ENCODE measurements at places on chromosomes 13 and 19.

GRCh38 chr19:27892500-27892899 lies 1320.5 kb downstream of the UQCRFS1 start:
- no peak for DNase-seq

DNA sequence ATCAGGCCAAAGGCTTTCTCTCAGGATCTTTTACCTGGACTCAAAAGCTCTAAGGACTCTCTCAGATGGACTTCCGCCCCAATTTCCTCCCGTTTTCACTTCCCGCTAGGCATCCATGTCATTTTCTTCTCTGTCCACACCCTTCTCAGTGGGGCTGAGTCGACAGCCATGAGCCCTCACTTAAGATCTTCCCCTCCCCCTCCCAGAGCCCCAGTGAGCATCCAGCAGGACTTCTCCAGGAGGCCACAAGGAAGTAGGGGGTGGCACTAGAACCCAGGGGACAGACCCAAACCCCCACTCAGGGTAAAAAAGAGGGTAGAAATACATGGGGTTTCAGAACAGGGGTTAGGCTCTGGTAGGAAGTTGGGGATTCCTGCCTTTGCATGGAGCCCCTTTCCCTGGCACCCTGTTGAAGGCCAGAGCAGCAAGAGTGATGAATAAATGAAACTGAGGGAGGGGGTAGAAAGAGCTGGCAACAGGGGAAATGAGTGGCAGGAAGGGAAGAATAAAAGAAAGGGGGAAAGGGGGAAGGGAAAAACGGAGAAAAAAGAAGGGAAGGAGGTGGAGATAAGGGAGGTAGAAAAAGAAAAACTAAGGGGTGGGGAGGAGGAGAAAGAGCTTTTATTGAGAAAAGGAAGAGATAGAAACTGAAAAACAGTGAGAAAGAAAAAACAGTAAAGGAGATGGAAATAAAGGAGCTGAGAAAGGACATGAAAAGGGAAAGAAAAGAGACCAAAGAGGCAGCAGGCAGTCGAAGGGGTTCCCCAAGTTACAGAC lies 42.3 kb downstream of the DEDD2 start:
- no peak for DNase-seq

DNA sequence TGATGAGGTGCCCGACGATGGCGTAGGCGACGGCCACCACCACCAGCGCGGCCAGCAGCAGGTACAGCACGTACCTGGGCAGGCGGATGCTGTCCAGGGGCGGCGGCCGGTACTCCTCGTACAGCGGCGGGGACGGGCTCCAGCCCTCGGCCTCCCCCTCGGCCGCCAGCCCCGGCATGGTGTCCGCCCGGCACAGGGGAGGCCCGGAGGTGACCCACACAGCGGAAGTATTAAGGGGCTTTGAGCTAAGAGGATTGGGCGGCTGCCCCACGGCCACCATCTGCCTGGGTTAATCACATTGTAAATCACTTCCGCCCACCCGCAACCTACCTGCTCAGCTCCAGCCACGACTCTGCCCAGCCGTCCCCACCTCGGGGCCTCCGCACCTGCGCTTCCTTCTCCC lies at the start of gene SMIM44:
TSS of gene SMIM44 (minus strand) at position 216 of the 403 bp plus-strand sequence. CDS start at position 178, 38 bp downstream.
- no peak for DNase-seq

- DNase-seq: no peak
Measured at GRCh38 chr19:42113641-42114348, 18.5 kb downstream of the POU2F2 start.

DNA sequence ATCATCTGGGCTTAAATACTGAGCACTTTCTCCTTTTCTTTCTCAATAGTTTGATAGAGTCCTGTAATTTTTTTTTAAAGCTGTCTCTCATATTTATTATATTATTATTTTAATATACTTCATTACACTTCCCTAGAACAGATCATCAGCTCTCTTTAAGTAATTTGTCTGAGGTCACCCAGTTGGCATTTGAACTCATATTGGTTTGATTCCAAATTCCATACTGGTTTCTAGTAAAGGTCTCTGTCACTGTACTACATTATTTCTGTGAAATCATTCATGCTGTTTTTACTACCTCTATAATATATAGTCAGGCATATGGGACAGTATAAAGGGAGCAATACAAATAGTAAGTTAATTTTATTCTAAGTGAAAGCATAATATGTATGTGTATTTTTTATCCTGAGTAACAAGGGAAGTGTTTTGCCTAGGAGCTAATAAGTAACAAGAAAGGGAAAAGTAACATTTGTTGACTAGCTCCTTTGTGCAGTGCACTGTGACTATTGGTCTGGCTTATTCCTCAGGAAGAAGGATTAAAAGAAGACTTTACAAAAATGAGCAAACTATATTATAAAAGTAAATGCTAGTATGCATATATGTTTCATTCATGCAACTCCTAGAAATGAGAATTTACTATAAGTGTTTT lies 14.3 kb downstream of the LPAR6 start:
- no peak for DNase-seq

GRCh38 chr13:73416093-73416492 lies 357.3 kb downstream of the KLF5 start:
- DNase-seq: no peak

- no peak for DNase-seq
Measured at GRCh38 chr19:33311326-33311682, 9.0 kb upstream of the CEBPA start.

DNA sequence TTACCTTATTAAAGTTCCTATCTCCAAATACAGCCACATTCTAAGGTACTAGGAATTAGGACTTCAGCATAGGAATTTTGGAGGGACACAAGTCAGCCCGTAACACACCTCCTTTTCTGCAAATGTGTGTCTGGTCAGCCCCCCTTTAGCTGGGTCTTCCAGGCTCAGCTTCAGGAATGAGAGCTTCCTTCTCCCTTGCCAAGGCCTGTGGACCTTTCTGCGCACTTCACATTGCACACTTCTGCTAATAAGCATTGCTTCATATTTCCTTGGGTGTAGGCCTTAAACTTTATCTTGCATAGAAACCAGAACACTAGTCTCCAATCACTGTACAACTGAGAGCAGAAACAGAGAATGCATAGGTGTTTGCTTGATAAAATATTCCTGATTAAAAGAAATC lies 4.5 kb upstream of the STK24 start:
- no peak for DNase-seq

DNA sequence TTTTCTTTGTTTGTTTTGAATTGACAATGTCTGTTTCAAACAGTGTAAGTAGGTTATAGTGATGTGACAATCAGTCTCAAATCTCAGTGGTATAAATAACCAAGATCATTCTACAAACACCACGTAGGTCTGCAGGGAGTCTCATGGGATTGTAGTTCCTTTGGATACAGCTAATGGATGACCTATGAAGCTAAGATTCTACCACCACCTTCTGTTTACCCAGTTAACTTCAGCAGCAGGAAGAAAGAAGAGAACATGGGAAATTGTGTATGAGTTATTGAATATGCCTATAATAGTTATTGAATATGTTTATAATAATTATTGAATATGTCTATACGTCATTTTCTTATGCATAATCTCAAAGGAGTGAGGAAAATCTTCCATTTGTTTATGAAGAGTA lies 63.9 kb upstream of the SLITRK5 start:
- no peak for DNase-seq

DNA sequence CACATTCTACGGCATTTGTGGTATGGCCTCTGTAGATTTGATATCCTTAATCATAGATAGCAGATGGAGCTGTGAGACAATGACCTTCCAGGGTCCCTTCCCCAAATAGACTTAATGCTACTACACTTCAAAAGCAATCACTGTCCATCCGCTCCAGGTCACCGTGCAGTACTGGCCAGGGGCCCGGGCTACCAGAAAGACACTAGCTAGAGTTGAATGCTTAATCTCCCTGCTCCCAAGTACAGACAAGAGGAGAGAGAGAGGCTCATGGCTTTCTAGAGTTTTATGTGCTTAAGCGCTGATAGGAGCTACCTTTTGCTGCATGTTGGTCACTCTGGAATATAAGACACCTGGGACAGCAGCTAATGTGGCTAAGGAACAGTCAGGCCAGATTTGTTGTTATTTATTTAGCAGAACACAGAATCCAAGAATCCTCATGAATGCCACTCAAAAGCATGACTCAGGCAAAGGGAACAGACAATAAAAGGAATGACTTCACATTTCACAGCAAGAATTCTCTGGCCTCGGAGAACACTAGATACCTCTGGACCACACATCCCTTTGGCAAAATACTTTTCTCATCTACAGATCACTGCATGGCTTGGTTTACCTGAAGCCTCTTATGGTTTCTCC lies 165.0 kb downstream of the LACC1 start:
- no peak for DNase-seq

GRCh38 chr13:111874981-111875380 lies 192.0 kb upstream of the SOX1 start:
- no peak for DNase-seq

DNA sequence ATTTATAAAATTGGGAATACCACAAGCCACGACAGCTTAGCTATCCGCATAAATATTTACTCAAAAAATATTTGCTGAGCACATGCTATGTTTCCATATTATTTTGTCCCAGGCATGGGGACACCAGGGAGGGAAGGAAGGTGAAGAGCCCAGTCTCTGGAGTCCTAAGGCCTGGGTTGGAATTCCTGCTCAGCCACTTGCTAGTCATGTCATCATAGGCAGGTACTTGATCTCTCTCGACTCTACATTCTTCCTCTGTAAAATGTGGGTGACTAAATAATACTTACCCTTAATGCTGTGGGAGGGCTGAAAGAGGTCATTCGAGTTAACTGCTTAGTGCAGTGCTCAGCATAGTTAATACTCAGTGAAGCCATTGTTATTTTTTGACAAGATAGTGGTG lies 4.3 kb upstream of the RNASEH2B start:
- DNase-seq: no peak

GRCh38 chr19:20453425-20453935 lies 112.1 kb downstream of the ZNF737 start:
- no peak for DNase-seq

- no peak for DNase-seq
Measured at GRCh38 chr13:23159205-23159759, 21.5 kb upstream of the SGCG start.

GRCh38 chr13:41364043-41364442 lies 53.0 kb downstream of the NAA16 start:
- DNase-seq: no peak

DNA sequence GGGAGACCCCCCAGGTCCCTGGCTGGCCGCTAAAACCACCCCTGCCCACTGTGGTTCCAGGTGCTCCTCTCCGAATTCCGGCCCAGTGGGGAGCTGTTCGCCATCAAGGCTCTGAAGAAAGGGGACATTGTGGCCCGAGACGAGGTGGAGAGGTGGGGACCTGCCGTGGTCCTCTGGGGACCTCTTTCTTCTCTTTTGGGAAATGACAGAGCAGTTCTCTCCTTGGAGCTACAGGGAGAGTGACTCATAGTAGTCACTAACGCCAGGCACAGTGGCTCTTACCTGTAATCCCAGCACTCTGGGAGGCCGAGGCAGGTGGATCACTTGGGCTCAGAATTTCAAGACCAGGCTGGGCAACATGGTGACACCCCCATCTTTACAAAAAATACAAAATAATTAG lies 7.3 kb downstream of the PTGER1 start:
- DNase-seq: no peak

DNA sequence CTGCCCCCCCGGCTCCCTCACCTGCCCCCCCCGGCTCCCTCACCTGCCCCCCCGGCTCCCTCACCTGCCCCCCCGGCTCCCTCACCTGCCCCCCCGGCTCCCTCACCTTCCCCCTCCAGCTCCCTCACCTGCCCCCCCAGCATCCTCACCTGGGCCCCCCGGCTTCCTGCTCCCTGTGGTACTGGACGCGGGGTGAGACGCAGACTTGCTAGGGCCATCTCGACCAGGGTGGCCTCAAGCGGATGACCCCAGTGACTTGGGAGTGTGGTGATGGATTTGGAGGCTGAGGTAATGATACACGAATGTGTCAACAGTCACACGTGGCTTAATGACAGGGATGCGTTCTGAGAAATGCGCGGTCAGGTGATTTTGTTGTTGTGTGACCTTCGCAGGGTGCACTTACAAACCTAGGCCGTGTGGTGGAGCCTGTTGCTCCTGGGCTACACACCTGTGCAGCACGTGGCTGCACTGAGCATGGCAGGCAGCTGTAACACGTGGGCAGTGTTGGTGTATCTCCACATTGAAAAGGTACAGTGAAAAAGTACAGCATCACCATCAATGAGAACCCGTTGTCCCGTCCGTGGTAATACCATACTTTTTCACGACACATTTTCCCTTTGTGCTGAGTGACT lies 197.8 kb downstream of the TEX29 start:
- DNase-seq: no peak

DNA sequence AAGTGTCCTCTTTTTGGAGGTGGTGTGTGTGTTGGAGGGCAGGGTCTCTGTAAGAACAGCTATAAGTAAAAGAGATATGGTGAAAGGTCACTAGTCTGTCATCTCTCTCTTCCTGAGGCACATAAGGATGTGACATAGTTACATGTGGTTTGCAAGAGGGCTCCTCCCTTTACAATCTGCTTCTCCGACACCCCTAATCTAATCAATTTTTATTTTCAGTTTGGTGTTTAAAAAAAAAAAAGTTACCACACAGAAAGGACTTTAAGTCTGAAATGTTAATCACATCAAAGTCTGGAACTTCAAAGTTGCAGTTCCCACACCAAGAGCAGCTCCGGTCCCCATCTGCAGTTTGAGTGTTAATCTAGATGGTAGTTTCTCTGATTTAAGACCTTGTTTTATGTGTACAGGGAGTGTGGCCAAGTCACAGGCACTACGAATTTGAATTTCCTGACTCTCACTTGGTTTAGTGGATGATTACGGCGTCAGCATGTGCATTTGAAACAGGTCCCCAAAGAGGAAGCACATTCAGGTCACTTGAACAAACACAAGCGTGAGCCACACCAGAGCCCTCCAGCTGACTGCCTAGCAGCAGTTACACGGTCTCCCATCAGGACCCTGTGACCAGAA lies 53.1 kb downstream of the FOXO1 start:
- peak; percentile 17 for DNase-seq

- no peak for DNase-seq
Measured at GRCh38 chr19:39850892-39851291, 4.7 kb upstream of the FBL start.

DNA sequence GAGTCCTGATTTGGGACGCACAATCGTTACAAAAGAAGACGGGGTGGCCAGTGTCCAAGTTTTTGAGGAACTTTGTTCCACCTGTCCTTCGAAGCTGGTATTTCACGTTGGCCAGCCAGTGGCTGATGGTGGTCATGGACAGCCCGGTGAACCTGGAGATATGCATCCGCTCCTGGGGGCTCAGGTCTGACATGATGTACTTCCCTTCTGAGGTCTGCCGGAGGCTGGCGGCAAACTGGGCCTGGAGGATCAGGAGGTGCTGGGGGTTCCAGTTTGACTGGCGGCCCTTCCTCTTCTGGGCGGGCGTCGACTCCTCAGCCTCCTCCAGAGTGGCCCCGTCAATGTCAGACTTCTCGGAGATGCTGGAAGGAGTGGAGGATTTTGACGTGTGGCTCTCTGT lies 72.4 kb downstream of the TSHZ3 start:
- no peak for DNase-seq

Measured in stimulated activated CD8-positive, alpha-beta memory T cell treated with anti-CD3 and anti-CD28 coated beads, Interleukin-7, amount 100 ng/mL, for 1 hour (primary cell).